ENCODE measurements at places on chromosomes 1 and 21.

- no peak for DNase-seq
Observed at GRCh38 chr1:19096036-19096833, 113.8 kb downstream of the UBR4 start.

- DNase-seq, result no peak
Observed at GRCh38 chr1:216140730-216141524, 282.3 kb downstream of the USH2A start.

DNA sequence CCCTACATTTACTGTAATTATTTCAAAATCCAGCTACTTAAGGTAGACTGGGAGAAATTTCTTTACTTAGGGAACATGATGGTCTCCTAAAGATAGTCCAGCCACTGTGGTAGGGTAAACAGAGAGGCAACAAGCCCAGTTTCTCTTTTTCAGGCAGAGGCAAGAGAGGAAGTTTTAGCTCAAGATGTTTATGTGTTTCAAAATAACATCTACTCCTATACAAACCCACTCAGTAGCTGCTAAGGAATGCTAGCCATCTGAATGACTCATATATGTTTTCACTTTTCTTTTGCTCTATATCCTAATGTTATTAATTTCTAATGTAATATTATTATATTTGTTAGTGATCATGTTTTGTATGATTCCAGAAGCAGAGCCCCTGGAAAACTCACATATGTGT is 856.6 kb downstream of the PLA2G4A start:
- no peak for DNase-seq

DNA sequence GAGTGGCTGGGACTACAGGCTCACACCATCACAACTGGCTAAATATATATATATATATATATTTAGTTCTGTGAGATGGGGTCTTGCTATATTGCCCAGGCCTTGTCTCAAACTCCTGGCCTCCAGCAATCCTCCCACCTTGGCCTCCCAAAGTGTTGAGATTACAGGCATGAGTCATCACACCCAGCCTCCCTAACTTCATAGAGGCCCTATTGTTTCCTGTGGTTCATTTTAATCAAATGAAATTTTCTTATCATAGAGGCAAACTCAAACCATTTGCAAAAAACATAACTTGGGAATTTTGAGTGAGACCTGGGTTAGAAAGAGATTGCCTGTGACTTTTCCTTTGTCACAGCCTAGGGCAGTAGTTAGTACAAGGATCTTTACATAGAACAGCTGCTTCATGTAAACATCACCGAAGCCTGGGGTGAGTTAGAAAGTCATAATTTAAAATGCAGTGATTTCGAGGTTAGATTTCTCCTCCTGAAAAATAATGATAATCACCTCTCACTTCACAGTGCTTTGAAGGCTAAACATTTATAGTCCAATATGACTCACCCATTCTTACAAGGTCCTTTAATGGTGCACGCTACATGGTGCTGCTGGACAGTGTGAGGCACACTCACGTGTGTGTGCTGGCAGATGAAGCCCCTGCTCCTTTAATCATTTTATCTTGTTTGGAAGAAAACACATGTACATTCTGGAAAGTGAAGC is 188.9 kb downstream of the RHOU start:
- DNase-seq, result no peak

- no peak for DNase-seq
Observed at GRCh38 chr1:166133857-166134256, 32.9 kb downstream of the FAM78B start.

Data from SK-N-DZ (cell line).